Spleen (tissue), 13 donors: ENCODE measurements at places on chromosomes 4 and X. TPM values are rescaled to one million over a fixed set of nuclear protein-coding genes. Genes with fewer than 3 reads are reported as not detected.

The SYNPO2 gene
- 5.9 TPM for polyA plus RNA-seq

The PAGE2B gene
- 0.61 TPM for polyA plus RNA-seq

The TMPRSS11D gene
- polyA plus RNA-seq = 0.02 TPM

The GRIA2 gene
- 0.06 TPM for polyA plus RNA-seq

The CYTL1 gene
- polyA plus RNA-seq = 0.30 TPM

The MAEA gene
- 58.8 TPM for polyA plus RNA-seq

The PAK3 gene
- polyA plus RNA-seq = 0.11 TPM

DNA sequence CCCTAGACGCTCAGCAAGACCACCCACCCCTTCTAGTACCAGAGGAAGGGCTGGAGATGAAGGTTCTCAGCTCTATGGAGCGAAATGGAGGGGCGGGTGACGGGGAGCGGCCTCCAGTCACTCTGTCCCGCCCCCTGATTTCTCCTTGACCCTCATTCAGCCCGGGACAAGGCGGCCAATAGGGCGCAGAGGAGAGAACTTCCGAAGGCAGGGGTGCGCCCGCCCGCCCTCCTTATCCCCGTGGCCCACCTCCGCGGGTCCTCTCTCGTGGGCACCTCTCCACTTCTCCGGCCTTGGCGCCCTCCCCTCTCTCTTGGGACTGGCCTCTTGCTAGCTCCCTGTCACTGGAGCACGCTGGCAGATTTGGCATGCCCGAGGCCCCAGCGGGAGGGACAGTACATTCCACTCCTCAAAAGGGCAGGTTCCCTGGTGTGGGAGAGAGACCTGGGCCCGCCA lies 1.1 kb upstream of the SEPTIN6 start:
- DNase-seq = peak; percentile 81
- H3K4me3 ChIP-seq = peak overlapping the region; percentile 78
- H3K36me3 ChIP-seq = no peaks in the 10 kb centered on the region
- H3K4me1 ChIP-seq = peaks cover 3% of the 10 kb centered on the region

DNA sequence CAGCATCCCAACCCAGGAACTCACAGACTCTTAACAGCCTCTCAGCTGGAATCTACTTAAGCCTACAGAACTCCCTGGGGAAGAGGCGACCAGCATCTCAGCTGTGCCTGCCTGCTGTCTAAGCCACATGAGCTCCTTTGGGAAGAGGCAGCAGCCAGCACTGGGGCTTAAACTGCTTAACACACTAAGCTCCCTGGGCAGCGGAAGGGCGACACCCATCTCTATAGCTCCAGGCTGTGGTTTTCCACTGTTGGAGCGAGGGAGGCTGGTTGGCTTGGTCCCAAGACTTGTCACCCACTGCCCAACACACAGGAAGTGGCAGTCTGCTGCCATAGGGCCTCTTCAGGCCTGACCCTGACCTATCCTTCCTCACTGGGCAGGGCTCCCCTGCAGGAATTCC lies 1544.1 kb upstream of the ADGRL3 start:
- H3K27ac ChIP-seq = no peak overlapping the region
- H3K4me3 ChIP-seq = no peak overlapping the region

- no peak overlapping the region for H3K27ac ChIP-seq
- DNase-seq = no peak
- H3K27me3 ChIP-seq = no peaks in the 10 kb centered on the region
- H3K4me1 ChIP-seq = no peaks in the 10 kb centered on the region
- no peak overlapping the region for H3K4me3 ChIP-seq
- H3K36me3 ChIP-seq = peaks cover 24% of the 10 kb centered on the region
Measured at GRCh38 chr4:169114341-169114974, 104.4 kb upstream of the CBR4 start.

GRCh38 chr4:122412547-122412946 lies 33.7 kb downstream of the ADAD1 start:
- H3K27me3 ChIP-seq = no peaks in the 10 kb centered on the region
- no peaks in the 10 kb centered on the region for H3K36me3 ChIP-seq
- H3K4me1 ChIP-seq = no peaks in the 10 kb centered on the region
- no peak for DNase-seq
- H3K4me3 ChIP-seq = no peak overlapping the region

DNA sequence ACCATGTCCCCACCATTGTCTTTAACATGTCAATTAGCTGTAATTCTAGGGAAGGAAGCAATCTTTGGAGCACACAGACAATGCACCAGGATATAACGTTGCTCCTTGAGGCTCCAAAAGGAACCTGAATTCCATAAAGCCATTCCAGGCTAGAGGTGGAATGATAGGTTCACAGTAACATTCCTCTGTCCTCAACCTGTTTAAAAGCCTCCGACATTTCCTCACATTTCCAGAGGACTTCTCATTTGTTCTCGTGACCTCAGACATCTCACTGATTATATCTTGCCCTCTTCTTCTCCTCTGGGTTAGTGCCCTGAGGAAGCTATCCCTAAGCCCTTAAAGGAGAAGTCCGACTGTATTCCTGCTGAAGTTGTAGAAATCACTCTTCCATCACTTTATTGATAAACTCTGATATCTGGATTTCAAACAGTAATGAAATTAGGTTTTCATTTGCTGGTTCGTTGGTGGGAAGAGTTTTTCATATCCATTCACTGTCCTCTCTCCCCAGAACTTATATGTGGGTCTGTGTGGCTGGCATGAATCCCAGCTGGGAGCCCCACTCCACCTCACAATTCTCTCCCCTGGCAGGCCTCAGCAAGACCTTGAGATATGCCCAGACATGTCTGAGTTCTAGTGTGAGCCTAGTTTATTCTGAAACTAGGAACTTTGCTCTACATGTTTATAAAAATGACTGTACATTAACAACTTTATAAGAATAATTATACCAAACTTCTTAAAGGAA lies 44.2 kb upstream of the PRSS12 start:
- no peaks in the 10 kb centered on the region for H3K36me3 ChIP-seq
- no peak overlapping the region for H3K4me3 ChIP-seq
- DNase-seq = no peak
- H3K4me1 ChIP-seq = no peaks in the 10 kb centered on the region
- no peak overlapping the region for H3K27ac ChIP-seq

DNA sequence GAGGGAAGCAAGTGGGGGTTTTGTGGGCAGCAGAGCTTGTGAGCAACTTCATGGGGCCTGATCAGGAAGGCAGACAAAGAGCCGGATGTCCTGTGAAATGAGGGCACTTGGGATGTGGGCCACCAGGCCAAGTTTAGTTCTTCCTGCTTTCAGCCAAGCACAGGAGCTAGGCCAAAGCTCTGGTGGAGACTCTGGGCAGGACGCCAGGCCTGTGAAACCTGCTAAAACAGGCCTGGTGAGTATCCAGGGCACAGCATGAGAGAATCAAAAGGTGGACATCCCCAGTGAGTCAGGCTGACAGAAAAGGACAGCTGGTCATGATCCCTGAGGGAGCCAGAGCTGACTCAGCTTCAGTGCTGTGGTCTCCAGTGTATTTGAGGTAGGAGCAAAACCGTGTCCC lies 95.7 kb downstream of the NPNT start:
- no peaks in the 10 kb centered on the region for H3K36me3 ChIP-seq
- no peaks in the 10 kb centered on the region for H3K4me1 ChIP-seq
- H3K27me3 ChIP-seq = no peaks in the 10 kb centered on the region
- H3K4me3 ChIP-seq = no peak overlapping the region

DNA sequence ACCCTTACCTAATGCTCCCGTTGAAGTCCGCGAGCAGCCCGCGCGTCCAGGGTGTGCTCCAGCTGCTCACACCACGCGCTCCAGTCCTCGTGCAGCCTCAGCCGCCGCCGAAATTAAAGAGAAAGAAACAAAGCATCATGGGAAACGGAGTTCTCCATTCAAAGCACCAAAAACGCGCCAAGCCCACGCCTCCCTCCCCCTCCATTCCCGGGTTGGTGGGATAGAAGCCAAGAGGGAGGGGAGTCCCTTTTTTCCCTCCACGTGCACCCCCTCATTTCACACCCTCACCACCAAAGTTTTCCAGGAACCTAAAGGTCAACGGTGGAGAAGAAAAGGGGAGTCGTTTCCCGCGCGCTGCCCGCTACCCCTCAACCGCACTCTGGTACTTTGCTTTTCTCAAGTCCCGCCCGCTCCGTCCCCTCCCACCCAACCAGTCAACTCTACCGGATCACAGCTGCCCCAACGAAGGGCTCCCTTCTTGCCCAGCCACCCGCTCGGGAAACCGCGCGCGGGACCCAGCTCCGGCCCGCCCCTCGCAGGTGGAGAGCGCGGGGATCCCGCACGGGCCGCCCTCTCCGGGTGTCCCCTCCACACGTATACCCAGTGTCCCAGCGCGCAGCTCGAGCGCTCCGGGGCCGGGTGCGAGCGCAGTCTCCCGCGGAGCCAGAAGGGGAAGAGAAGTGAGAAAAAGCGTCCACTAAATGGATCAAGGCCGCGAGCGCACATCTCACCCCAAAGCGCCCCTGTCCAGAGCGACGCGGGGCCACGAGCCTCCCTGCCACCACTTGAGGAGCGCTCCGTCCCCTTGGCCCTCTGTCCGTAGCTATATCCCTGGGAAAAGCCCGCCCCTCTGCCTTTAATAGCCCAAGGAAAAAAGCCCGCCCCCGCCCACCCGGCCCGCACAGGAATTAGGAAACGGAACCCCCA lies 65.1 kb upstream of the CCDC160 start:
- H3K4me3 ChIP-seq = peak overlapping the region; percentile 55
- H3K27me3 ChIP-seq = peaks cover 24% of the 10 kb centered on the region
- H3K4me1 ChIP-seq = peaks cover 8% of the 10 kb centered on the region
- peak overlapping the region; percentile 30 for H3K27ac ChIP-seq

GRCh38 chr4:139153411-139154133 lies 23.4 kb downstream of the ELF2 start:
- H3K27ac ChIP-seq = no peak overlapping the region
- no peak overlapping the region for H3K4me3 ChIP-seq
- no peak for DNase-seq
- no peaks in the 10 kb centered on the region for H3K4me1 ChIP-seq

- H3K36me3 ChIP-seq = no peaks in the 10 kb centered on the region
- H3K27ac ChIP-seq = no peak overlapping the region
- no peaks in the 10 kb centered on the region for H3K27me3 ChIP-seq
- H3K4me1 ChIP-seq = no peaks in the 10 kb centered on the region
Measured at GRCh38 chrX:107374132-107374531, 75.3 kb upstream of the FRMPD3 start.

DNA sequence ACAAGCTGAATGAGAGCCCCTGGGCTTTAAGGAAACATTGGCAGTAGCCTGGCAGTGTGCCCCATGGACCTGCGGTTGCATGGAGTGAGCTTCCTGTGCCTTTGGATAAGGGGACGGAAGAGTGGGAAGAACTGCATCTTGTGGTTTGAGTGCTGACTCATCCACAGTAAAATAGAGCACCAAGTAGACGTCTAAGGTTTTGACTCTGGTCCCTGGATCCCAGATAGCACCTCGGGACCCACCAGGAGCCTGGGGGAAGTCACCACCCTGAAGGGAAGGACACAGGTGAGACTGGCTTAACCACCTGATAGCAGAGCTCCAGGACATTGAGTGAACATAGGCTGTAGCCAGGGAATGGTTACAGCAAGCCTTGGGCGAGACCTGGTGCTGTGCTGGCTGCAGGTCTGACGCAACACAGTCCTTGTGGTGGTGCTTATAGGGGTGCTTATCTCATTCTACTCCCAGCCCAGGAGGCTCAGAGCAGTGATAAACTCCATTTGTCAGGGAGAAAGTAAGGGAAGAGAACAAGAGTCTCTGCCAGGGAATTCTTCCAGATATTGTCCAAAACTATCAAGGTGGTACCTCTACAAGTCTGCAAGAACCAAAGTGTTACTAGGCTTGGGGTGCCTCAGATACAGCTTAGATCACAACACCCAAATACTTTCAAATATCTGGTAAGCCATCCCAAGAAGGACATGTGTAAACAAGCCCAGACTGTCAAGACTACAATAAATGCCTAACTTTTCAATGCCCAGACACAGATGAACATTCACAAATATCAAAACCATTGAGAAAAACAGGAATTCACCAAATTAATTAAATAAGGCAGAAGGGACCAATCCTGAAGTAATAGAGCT lies 123.6 kb upstream of the TET2 start:
- H3K36me3 ChIP-seq = no peaks in the 10 kb centered on the region
- DNase-seq = no peak
- H3K27me3 ChIP-seq = no peaks in the 10 kb centered on the region
- H3K4me1 ChIP-seq = no peaks in the 10 kb centered on the region
- H3K4me3 ChIP-seq = no peak overlapping the region

DNA sequence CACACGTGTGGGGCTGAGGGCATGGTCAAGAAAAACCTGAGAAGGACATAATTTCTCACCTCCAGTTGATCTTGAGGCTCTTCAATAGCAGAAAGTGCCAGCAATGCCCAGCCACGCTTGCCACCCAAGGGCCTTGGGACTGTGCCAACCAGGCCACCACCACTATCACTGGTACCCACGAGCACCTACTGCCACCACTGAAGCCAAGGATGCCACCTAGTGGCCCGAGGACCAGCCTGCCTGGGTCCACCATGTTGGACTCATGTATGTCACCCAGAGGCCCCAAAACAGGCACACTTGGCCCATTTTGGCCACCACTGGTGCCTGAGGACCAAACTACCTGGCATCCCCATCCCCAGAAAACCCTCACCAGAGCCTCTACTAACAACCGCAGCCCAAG lies 191.8 kb downstream of the ADAM29 start:
- no peaks in the 10 kb centered on the region for H3K4me1 ChIP-seq
- no peaks in the 10 kb centered on the region for H3K36me3 ChIP-seq
- no peak for DNase-seq
- no peak overlapping the region for H3K4me3 ChIP-seq

- H3K36me3 ChIP-seq = no peaks in the 10 kb centered on the region
- H3K27ac ChIP-seq = no peak overlapping the region
- no peaks in the 10 kb centered on the region for H3K4me1 ChIP-seq
- H3K27me3 ChIP-seq = no peaks in the 10 kb centered on the region
- no peak for DNase-seq
- H3K4me3 ChIP-seq = no peak overlapping the region
Measured at GRCh38 chr4:176611951-176612350, 180.8 kb downstream of the VEGFC start.

DNA sequence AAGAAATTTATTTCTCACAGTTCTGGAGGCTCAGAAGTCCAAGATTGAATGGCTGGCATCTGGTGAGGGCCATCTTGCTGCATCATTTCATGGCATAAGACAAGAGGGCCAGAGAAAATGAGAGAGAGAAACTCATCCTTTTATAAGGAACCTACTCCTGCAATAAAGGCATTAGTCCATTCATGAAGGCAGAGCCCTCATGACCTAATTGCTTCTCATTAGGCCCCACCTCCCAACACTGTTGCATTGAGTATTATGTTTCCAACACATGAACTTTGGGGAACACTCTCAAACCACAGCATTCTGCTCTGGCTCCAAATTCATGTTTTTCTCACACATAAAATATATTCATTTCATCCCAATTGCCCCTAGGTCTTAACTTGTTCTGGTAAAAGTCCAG lies 14.2 kb downstream of the RNF175 start:
- H3K4me1 ChIP-seq = no peaks in the 10 kb centered on the region
- no peak for DNase-seq
- no peak overlapping the region for H3K27ac ChIP-seq
- no peaks in the 10 kb centered on the region for H3K27me3 ChIP-seq

GRCh38 chr4:150679765-150680343 lies 97.9 kb downstream of the MAB21L2 start:
- no peak for DNase-seq
- H3K4me1 ChIP-seq = no peaks in the 10 kb centered on the region
- H3K36me3 ChIP-seq = peaks cover 4% of the 10 kb centered on the region

- no peak for DNase-seq
- H3K27me3 ChIP-seq = no peaks in the 10 kb centered on the region
- no peak overlapping the region for H3K27ac ChIP-seq
Measured at GRCh38 chr4:150782921-150783320, 201.0 kb downstream of the MAB21L2 start.

GRCh38 chr4:147747787-147748454 lies 16.0 kb downstream of the ARHGAP10 start:
- no peak overlapping the region for H3K4me3 ChIP-seq
- H3K27me3 ChIP-seq = no peaks in the 10 kb centered on the region
- H3K36me3 ChIP-seq = no peaks in the 10 kb centered on the region
- no peak overlapping the region for H3K27ac ChIP-seq
- no peak for DNase-seq

GRCh38 chr4:162274354-162274753 lies 110.6 kb upstream of the FSTL5 start:
- no peak for DNase-seq
- H3K27ac ChIP-seq = no peak overlapping the region
- H3K4me1 ChIP-seq = no peaks in the 10 kb centered on the region
- no peaks in the 10 kb centered on the region for H3K36me3 ChIP-seq
- H3K27me3 ChIP-seq = no peaks in the 10 kb centered on the region
